ENCODE measurements at places on chromosomes 7 and 10. TPM values are rescaled to one million over a fixed set of nuclear protein-coding genes. Genes with fewer than 3 reads are reported as not detected.

ATOH7 gene
- not detected for total RNA-seq

SPDYE17 gene
- total RNA-seq, result not detected

DNA sequence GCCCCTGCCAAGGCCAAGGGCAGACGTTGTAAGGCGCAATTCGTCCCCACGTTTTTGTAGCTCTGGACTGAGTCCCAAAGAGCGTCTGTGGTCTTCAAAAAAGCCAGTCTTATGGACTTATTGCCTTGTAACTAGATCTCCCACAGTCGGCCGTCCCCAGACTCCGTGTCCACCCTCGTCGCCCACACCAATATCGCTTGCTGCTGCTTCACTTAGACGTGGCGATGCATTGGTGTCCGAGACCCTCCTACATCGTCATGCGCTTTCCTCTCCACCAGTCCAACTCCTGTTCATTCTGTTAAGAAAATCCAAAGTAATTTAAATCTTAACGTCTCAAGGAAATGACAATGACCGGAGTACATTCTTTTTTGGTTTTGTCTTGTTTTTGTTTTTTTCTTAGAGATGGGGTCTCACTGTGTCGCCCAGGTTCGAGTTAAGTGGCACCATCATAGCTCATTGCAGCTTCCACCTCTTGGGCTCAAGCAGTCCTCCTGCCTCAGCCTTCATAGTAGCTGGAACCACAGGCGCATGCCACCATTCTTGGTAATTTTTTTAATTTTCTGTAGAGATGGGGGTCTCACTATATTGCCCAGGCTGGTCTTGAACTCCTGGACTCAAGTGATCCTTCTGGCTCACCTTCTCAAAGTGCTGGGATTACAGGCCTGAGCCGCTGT, 851 bp downstream of the KIFBP start:
- no peak for DNase-seq

- no peak for DNase-seq
These were observed 16.9 kb upstream of the GET4 start for GRCh38 chr7:859359-860030.

GRCh38 chr10:25206693-25207414, 32.1 kb downstream of the GPR158 start:
- DNase-seq, result no peak

DNA sequence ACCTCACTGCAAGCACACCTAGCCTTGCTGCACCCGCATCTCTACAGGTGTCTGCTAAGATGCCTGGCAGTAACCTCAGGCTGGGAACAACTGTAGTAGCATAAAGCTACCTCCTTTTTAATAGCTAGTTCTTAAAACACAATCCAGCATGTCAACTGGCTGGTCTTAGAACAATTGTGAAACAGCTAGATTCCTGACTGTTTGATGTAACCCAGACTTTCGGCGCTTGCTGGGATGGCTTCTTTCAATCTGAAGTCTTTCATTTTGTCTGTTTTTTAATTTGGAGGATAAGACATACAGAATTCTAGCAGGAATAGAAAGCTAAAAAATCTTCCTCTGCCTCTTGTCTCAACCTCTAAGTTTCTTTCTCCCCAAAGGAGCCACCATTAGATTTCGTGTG, 59.8 kb downstream of the GSDME start:
- DNase-seq, result no peak

MKI67 gene
- total RNA-seq, result 192 TPM

DNA sequence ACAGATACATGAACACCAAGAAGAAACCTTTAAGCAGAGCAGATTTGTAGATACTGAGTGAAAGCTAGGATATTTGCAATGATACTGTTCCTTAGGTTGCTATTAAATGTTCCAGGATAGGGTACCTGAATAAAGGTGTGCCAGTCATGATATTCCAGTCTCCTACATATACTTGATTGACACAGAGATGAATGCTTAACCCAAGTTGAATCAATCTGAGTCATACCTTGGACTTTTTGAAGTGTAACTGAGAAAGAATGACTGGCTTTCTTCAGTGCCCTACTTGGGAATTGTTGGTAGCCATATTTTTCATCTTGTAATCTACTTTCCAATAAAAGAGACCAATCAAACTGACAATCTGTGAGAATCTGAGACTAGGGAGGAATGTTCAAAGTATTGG, 805.7 kb upstream of the GHITM start:
- no peak for DNase-seq

- no peak for DNase-seq
These were observed 148.6 kb downstream of the SH3PXD2A start for GRCh38 chr10:103706762-103707161.

DNA sequence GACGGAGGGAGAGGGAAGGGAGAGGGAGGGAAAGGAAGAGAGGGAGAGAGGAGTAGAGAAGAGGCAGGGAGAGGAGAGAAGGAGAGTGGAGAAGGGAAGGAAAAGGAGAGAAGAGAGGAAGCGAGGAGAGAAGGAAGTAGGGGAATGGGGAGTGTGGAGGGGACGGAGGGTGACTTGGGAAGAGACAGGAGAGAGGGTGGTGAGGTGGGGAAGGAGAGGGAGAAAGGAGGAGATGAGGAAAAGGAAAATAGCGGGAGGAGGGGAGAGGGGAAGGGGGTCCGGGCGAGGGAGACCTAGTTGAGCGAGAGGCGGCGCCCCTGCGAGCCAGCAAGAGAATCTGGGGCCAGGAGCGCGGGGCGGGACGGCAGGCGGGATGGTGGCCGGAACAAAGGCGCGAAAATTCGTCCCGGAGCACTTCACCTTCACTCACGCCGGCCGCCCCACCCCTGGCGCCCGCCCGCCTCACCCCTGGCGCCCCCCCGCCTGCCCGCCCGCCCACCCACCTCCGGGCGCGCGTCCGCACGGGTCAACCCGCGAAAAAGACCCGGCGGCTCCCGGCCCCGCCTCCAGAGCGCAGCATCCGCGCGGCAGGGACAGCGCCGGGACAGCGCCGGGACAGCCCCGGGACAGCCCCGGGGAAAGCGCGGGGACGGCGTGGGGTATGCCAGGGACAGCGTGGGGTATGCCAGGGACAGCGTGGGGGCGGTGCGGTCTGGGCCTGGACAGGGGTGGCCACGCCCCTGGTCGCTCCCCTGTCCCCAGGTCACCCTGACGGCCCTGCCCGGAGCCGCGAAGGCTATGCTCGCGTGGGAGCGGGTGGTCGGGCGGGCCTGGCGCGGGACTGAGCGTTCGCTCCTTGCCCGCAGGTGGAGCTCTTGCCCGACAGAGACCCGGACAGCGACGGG, 4.2 kb downstream of the VSTM2A start:
- no peak for DNase-seq

DNA sequence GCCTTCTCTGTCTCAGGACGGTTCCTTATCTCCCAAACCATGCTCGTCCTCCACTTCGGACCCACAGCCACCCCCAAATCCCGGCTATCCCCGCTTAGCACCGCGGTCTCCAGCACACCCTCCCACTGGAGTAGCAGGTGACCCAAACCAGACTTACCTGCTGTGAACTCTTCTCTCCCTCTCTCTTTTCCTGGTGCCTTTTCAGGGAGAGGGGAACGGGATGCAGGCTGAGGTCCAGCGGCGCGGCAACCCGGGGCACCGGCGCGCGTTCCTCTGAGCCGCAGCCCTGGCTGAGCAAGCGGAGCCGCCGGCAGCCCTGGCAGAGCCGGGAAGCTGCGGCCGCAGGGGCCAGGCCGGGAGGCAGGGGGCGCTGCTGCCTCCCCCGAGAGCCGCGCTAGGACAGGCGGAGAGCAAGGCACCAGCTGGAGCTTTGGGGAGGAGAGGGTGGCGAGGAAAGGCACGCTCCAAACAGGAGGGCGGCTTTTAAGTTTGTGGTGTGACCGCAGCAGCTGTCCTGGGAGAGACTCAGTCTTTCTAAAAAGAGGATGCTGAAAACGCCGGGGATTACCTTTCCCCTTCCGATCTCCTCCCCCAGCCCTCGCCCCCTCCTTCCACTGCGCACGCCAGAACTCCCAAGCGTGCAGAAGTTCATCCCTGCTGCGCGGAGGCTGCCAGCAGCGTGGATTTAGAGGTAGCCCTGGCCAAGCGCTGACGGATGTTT, at the start of gene SEMA3D:
Gene SEMA3D (minus strand): TSS at position 536 of the 721 bp plus-strand sequence. CDS start 65,165 bp downstream, outside the sequence.
- no peak for DNase-seq

DNA sequence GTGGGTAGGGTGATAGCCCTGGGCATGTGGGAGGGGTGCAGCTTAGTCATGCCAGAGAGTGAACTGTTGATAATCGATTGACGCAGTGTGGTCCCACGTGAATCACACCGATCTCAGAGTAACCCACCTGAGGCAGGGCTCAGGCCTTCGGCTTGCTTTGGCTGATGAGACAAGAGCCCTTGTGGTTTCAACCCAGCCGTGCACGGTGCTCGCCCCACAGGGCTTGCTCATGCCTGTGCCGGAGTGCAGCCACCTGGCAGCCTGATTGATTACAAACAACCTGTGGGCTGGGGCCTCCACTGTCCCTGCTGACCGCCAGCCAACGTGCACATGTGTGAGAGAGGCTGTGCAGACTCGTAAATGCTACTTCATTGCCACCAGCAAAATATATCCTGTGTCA, 144.9 kb upstream of the ADARB2 start:
- no peak for DNase-seq

DNA sequence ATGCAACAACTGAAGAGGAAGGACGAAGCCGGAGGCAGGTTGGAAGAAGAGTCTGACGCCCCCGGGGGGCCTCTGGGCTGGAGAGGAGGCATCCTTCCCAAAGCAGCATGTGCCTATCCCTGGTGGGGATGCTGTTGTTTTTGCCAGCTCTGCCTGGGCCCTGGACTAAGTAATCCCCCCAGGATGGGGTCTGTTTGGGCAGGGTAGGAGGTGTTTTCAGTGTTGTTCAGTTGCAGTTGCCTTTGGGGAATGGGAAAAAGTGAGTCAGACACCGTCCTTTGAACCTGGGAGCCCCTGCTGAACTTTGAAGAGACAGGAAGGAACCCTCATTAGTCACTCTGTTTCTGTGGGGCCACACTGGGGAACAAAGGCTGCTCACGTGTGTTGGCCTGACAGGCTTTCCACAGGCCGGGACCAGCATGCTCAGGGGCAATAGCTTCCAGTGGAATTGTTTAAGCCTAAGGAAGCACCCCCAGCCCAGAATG, 35.2 kb upstream of the GDF10 start:
- DNase-seq, result no peak

DNA sequence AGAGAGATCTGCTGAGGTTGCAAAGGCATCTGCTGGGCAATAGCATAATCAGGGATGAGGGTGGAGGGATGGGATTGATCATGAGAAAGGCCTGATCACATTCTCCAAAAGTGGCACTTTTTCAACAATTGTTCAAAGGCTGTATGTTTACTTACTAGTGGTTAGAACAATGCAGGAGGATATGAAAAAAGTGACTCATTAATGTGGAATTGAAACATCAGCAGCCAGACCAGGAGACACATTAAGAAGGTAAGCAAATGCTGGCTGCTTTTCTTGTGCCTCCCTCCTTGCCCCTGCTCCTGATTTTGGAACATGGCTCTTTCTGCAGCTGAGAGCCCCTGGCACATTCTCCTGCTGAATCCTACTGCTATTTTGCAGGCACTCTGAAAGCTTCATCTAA, 63.5 kb downstream of the FAM204A start:
- no peak for DNase-seq

RSBN1L gene
- 30.0 TPM for total RNA-seq

GRCh38 chr7:74173491-74173865, 678 bp upstream of the EIF4H start:
- no peak for DNase-seq

- DNase-seq, result no peak
These were observed 12.0 kb upstream of the SP8 start for GRCh38 chr7:20798694-20799121.
